ENCODE measurements at places on chromosomes 13 and 19.

DNA sequence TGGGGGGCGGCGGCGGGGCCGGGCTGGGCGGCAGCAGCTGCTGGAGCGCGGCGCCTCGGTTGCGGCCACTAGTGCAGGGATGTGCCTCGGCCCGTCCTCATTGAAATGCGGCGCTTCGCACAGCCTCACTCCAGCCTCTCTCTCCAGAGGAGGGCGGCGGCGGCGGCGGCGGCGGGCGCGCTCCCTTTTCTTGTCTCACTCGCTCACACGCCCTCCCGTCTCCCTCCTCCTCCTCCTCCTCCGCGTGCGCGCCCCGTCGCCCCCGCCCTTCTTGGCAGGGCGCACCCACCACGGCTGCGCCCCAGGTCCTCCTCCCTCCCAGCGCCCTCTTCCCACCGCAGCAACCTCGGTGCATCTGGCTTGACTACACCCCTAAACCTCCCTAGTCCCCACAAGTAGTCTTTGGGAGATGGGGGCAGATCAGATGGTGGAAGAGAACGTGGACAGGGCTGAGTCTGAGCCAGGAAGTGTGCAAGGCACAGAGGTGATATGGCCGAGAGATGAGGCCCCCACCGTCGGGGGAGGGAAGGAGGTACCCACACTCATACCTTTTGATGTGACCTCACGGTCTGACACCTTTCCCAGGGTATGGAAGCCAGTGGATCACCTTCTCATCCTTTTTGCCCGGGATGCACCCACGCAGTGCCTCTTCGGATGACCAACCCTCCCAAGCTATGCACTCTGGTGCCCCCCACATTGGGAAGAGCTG, at the start of gene DCLK1:
Gene DCLK1 (minus strand): TSS at position 161 of the 709 bp plus-strand sequence.
- DNase-seq: no peak

DNA sequence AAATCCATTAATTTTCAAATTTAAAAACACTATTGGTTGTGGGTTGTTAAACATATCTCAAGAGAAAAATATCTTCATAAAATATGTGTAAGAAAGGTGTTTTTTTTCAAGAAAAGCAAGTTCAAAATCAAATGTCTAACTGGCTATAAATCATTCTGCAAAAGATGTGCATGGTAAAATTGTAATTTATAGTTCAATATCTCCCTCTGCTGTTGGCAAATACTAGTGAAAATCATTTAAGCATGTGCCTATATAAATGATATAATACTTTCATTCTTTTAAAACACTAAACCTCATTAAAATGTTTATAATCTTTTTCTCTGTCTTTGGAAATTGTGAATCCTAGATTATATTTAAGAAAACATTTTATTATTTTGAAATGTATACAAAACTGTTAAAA, 17.2 kb upstream of the SLITRK6 start:
- DNase-seq: no peak

DNA sequence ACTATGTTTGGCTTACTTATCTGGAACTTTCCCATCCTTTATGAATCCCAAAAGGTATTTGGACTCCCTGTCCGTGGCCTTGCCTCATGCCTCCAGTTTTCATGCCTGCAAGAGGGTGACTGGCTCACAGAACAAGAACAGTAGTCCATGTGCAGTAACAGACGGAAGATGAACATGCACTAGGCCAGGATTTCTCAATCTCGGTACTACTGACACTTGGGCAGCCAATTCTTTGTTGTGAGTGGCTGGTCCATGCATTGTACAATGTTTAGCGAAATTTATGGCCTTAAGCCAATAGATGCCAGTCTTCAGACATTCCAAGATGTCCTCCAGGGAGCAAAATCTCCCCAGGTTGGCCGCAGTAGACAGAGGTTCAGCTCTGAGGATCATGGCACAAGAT, 61.9 kb downstream of the DOCK9 start:
- DNase-seq: no peak

- no peak for DNase-seq
Measured at GRCh38 chr13:24004971-24005370, 107.7 kb upstream of the C1QTNF9B start.

GRCh38 chr19:1690699-1691307, 38.4 kb upstream of the TCF3 start:
- DNase-seq: no peak

GRCh38 chr19:6015841-6016545, 38.1 kb upstream of the RANBP3 start:
- no peak for DNase-seq

GRCh38 chr13:30810261-30810701, 74.9 kb downstream of the ALOX5AP start:
- no peak for DNase-seq

- no peak for DNase-seq
Measured at GRCh38 chr13:110407531-110407930, 100.4 kb downstream of the COL4A2 start.

DNA sequence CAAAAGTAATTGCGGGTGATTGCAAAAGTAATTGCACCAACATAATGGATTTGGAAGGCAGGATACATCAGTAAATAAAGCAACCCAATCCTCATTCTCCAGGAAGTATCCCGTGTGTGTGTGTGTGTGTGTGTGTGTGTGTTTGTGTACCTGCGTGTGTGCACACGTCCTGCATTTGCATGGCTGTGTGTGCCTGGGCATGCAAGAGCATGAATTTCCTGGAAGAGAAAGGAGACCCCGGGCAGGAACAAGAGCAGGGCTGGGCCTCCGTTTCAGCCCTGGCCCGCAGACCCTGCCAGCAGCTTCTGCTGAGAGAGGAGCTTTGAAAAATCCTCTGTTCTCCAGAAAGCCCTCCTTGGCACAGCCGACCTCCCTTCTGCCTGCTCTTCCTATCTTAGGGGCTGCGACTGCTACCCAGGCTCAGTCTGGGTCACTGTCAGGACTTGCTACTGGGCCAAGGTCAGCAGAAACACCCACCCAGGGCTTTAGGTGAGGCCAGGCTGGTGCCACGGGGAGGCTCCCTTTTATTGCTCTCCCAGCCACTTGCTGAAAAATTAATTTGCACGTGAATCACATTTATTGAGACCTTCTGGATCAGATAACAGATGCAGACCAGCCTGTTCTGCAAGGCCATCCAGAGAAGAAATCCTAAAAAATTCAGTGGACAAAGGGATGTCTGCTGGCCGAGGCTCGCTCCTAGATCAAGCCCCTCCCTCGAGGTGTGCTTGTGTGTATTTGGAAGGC, 258.3 kb downstream of the ZNF536 start:
- no peak for DNase-seq

DNA sequence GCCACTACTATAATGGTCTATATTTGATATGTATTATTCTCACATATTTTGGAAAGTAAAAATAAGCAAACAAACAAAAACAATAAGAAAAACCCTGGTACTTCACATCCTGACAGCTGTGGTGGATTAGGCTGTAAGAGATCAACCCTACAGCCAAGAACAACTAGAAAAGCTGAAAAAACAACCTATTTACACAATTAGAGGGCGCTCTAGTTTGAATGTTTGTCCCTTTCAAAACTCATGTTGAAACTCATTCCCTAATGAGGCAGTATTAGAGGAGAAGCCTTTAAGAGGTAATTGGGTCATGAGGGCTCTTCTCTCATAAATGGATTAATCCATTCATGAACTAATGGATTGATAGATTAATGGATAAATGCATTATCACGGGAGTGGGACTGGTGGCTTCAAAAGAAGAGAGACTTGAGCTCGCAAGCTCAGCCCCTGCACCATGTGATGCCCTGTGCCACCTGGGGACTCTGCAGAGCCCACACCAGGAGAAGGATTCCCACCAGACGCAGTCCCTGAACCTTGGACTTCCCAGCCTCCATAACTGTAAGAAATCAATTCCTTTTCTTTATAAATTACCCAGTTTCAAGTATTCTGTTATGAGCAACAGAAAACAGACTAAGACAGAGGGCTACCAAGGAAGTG, 733.9 kb upstream of the ARGLU1 start:
- DNase-seq: no peak

DNA sequence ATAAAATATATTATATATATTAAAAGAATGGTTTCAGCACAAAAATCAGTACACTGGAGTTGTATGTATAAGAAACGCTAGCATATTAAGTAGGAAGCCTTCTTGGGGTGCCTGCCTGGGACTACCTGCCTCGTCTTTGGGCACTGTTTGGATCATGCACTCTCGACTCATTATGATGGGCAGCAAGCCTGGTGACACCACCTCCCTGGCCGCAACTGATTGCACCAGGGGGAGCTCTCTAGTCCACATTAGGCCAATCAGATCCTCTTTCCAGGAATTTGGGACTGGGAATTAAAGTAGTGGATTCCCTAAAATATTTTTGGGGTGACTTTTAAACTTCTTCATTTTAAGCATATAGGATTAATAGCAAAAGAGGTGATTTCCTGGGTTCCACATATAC, 56.0 kb upstream of the RGCC start:
- DNase-seq: no peak

DNA sequence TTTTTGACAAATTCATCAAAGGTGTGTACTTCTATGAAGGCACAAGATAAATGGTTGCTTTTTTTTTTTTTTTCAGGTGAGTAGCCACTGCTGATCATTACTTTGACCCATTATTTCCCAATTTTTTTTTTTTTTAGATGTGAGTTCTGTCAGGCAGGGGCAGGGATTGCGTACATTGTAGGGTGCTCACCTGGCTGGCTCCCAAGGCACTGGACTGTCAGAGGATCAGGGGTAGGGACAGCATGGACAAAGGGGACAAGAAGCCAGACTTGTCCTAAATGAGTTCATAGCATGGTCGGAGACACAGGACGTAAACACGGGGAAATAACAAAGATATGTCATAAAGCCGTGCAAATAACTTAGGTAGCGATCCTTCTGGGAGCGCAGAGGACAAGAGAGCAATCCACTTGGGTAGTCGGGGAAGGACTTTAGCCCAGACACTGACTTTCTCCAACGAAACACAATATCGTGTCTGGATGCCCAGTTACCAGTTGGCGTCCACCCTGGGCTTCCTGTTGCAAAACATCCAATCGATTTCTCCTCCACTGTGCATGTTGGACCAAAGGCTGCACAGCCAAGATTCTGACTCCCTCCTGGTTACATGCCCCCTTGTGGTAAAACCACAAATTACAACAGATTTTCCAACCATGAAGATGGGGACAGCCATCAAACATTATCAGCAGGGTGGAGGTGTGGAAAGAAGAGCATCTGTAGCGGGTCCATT, 27.5 kb upstream of the KATNAL1 start:
- DNase-seq: no peak

Data from activated CD8-positive, alpha-beta memory T cell treated with anti-CD3 and anti-CD28 coated beads for 1 hour (primary cell).